Dermis lymphatic vessel endothelial cell (primary cell): ENCODE measurements at places on chromosomes 13 and 19. TPM values are rescaled to one million over a fixed set of nuclear protein-coding genes. Genes with fewer than 3 reads are reported as not detected.

OR4F17 gene
- total RNA-seq = not detected in 2 replicates

RPL18 gene
- total RNA-seq = 2,542 and 4,069 TPM in 2 replicates

CBARP gene
- 0.76 and 1.2 TPM in 2 replicates for total RNA-seq

ADGRL1 gene
- total RNA-seq = 5.4 and 7.9 TPM in 2 replicates

ZNF625 gene
- 11.1 and 12.0 TPM in 2 replicates for total RNA-seq

TTC9B gene
- not detected in 2 replicates for total RNA-seq

MTUS2 gene
- total RNA-seq = not detected in 2 replicates

APOC4 gene
- not detected in 2 replicates for total RNA-seq

ZNF43 gene
- 8.5 and 9.4 TPM in 2 replicates for total RNA-seq

CCNA1 gene
- total RNA-seq = 0.43 and 2.8 TPM in 2 replicates

ICAM5 gene
- total RNA-seq = under 0.01 TPM in 1 of 2 replicates, not detected in the other

GAPDHS gene
- 0.09 TPM in 1 of 2 replicates, not detected in the other for total RNA-seq

PSG5 gene
- not detected in 2 replicates for total RNA-seq

ADGRE3 gene
- not detected in 2 replicates for total RNA-seq

MCEMP1 gene
- not detected in 2 replicates for total RNA-seq

KLK11 gene
- not detected in 2 replicates for total RNA-seq

ZIC2 gene
- 0.17 and 0.22 TPM in 2 replicates for total RNA-seq

PCID2 gene
- 54.8 and 55.3 TPM in 2 replicates for total RNA-seq

SSC5D gene
- total RNA-seq = under 0.01 TPM in 2 replicates

CLDN10 gene
- total RNA-seq = 0.22 TPM in 1 of 2 replicates, not detected in the other

OR10H1 gene
- total RNA-seq = not detected in 2 replicates

ABHD17A gene
- total RNA-seq = 72.7 and 84.0 TPM in 2 replicates

KLF1 gene
- total RNA-seq = 0.09 TPM in 1 of 2 replicates, not detected in the other

ZNF28 gene
- total RNA-seq = 17.1 and 18.0 TPM in 2 replicates

TYROBP gene
- total RNA-seq = not detected in 2 replicates

F10 gene
- total RNA-seq = under 0.01 TPM in 1 of 2 replicates, not detected in the other

C5AR2 gene
- total RNA-seq = under 0.01 and 0.11 TPM in 2 replicates

WDR88 gene
- under 0.01 and 0.09 TPM in 2 replicates for total RNA-seq

GRK1 gene
- not detected in 2 replicates for total RNA-seq

PLVAP gene
- 15.4 and 63.3 TPM in 2 replicates for total RNA-seq

CD33 gene
- not detected in 2 replicates for total RNA-seq

UBE2L5 gene
- total RNA-seq = not detected in 2 replicates

CYP2A6 gene
- not detected in 2 replicates for total RNA-seq

NCAN gene
- total RNA-seq = not detected in 2 replicates
